Body of pancreas (tissue), 4 donors: ENCODE measurements at places on chromosomes 13 and 19. TPM values are rescaled to one million over a fixed set of nuclear protein-coding genes. Genes with fewer than 3 reads are reported as not detected.

Gene PDX1
- 25.1 TPM for total RNA-seq

Gene C13orf42
- total RNA-seq, result not detected

Gene TUBA3C
- not detected for total RNA-seq

Gene CEACAM20
- total RNA-seq, result not detected

Gene C1QTNF9B
- not detected for total RNA-seq

Gene TNNT1
- total RNA-seq, result not detected

Gene NLRP7
- not detected for total RNA-seq

DNA sequence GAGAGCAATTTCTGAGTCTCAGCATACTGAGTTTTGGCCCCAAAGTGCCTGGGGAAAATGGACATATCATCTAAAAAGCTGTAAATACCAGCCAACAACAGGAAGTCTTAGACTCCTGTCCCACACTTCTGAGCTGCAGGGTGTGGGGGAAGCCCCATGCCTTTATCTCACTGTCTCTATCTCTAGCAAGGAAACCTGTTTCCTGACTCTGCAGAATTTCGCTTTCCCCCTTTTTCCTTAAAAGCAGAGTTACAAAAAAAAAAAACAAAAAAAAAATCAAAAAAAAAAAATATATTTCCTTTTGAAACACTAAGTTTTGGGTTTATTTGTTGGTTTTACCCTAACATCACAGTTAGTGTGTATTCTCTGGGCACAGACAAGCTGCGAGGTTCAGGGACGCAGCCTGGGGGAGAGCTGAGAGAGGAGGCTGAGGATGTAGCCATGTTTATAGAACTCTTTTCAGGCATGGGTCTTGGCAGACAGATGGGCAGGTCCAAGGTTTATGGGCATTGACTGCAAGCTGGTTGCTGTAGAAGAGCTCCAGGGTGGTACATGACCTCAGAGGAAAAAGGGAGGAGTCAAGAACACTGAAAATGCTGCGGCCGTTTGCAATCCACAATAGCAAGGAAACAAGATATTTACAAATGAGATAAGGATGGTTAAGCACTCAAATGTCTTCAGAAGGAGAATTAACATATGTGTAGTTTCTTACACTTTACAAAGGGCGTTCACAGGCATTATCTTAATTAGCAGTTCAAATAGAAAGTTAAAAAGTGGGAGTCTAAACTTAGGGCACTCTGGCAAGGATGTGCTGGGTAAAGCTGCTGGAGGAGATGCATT is 4.9 kb downstream of the MBNL2 start:
- H3K4me3 ChIP-seq, result no peak overlapping the region
- H3K27me3 ChIP-seq, result no peaks in the 10 kb centered on the region
- no peaks in the 10 kb centered on the region for H3K36me3 ChIP-seq
- H3K4me1 ChIP-seq, result peaks cover 64% of the 10 kb centered on the region
- H3K27ac ChIP-seq, result peak overlapping the region; percentile 96

- no peaks in the 10 kb centered on the region for H3K27me3 ChIP-seq
- H3K36me3 ChIP-seq, result no peaks in the 10 kb centered on the region
- H3K4me1 ChIP-seq, result no peaks in the 10 kb centered on the region
- peak; percentile 46 for DNase-seq
These were observed 575.8 kb downstream of the DACH1 start for GRCh38 chr13:71290963-71291841.

DNA sequence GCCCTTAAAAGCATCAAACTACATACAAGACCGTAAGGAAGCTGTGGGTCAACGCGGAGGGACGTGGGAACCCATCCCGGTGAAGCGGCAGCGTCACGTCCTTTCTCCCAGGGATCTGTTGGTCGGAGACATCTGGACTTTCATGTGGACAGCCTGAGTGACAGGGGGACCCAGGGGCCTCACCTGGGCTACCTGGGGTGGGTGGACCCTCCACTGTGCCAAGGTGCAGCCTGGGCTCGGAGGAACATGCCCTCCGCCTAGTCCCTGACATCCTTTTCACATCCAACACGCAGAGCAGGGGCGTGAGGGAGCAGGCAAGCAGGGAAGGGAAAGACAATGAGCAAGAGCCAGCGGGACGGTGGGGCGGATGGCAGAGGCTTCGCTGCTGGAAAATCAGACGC is 13.8 kb upstream of the GARIN5A start:
- no peaks in the 10 kb centered on the region for H3K36me3 ChIP-seq
- DNase-seq, result no peak
- no peak overlapping the region for H3K27ac ChIP-seq
- no peak overlapping the region for H3K4me3 ChIP-seq
- H3K27me3 ChIP-seq, result no peaks in the 10 kb centered on the region

- H3K4me1 ChIP-seq, result no peaks in the 10 kb centered on the region
- H3K36me3 ChIP-seq, result no peaks in the 10 kb centered on the region
- DNase-seq, result no peak
- H3K27ac ChIP-seq, result no peak overlapping the region
- no peaks in the 10 kb centered on the region for H3K27me3 ChIP-seq
These were observed 147.3 kb downstream of the SLC7A1 start for GRCh38 chr13:29448174-29448573.

DNA sequence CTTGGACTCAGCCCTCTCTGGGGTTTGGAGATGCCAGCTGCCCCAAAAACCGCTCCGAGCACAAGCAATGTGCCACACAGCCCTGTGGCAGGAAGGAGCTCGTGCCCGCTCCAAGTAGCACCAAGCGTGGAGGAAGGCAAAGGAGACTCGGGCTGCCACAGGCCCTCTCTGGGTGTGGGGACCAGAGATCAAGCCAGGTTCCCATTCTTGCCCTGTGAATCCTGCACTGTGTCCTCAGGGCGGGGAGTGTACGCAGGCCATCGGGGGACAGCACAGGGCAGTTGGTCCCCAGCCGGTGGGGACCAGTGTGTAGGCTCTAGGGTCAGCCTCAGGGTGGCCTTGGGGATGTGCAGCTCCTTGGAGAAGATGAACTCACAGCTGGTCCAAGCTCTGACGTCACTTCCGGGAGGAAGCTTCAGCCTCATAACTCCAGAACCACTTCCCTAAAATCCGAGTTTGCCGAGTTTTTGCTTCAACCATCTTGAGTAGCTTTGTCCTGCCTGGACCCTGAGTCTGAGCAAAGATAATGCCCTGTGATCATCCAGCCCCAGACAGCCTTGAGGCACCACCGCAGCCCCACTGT is 9.3 kb upstream of the CPAMD8 start:
- no peak overlapping the region for H3K27ac ChIP-seq
- H3K4me3 ChIP-seq, result no peak overlapping the region
- H3K36me3 ChIP-seq, result no peaks in the 10 kb centered on the region
- no peaks in the 10 kb centered on the region for H3K4me1 ChIP-seq
- no peaks in the 10 kb centered on the region for H3K27me3 ChIP-seq

- no peaks in the 10 kb centered on the region for H3K36me3 ChIP-seq
- no peak for DNase-seq
- peaks cover 38% of the 10 kb centered on the region for H3K4me1 ChIP-seq
- H3K4me3 ChIP-seq, result no peak overlapping the region
These were observed 133.4 kb downstream of the FOXO1 start for GRCh38 chr13:40533072-40533471.

DNA sequence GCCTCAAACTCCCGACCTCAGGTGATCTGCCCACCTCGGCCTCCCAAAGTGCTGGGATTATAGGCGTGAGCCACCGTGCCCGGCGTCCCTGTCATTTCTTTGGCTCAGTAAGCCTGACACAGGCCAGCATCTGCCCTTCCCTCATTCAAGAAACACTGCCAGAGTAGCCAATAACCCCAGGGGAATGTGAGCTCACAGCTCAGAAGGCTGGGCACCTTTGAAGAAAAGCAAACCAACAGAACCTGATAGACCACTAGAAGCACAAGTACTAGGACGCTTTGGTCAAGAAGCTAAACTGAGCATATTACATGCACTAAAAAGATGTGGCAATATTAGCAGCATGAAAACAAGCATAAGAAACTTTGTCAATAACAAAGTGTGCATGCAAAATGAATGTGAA is 14.2 kb downstream of the SIGLEC5 start:
- no peaks in the 10 kb centered on the region for H3K36me3 ChIP-seq
- H3K27me3 ChIP-seq, result no peaks in the 10 kb centered on the region
- no peak overlapping the region for H3K27ac ChIP-seq

DNA sequence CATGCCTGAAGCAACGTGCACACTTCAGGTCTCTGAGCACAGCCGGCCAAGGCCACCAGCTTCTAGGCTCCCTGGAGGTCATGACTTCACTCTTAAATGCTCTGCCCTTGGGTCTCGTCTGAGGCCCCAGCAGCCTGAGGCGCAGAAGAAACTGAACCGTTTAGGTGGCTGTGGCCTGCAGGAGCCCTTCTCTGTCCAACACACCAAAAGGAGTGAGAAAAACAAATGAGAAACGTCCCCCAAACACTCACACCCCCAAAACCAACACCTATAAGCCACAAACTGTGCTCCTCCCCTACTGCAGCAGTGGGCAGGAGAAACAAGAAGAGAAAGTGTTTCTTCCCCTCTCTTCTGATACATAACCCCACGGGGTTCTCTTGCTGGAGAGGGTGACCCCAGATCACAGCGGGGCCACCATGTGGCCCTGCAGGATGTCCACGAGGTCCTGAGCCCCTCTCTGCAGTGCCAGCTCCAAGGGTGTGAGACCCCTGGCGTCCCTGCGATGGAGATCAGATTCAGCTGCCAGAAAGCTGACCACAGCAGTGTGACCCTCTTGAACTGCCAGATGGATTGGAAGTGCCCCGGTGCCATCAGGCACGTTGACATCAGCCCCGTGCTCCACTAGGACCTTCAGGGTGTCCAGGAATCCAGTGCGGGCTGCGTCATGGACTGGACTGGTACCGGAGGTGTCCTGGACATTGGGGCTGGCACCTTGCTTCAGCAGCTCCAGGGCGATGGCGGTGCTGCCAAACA is 1.0 kb upstream of the KRI1 start:
- H3K4me3 ChIP-seq, result no peak overlapping the region
- peak overlapping the region; percentile 89 for H3K27ac ChIP-seq
- H3K36me3 ChIP-seq, result no peaks in the 10 kb centered on the region

- no peak overlapping the region for H3K27ac ChIP-seq
- H3K4me1 ChIP-seq, result no peaks in the 10 kb centered on the region
- no peak overlapping the region for H3K4me3 ChIP-seq
- H3K27me3 ChIP-seq, result no peaks in the 10 kb centered on the region
These were observed 63.0 kb upstream of the TPM4 start for GRCh38 chr19:16013181-16013850.

GRCh38 chr13:30679483-30680330 is 55.6 kb upstream of the ALOX5AP start:
- no peaks in the 10 kb centered on the region for H3K27me3 ChIP-seq
- H3K27ac ChIP-seq, result no peak overlapping the region
- no peak overlapping the region for H3K4me3 ChIP-seq
- H3K4me1 ChIP-seq, result no peaks in the 10 kb centered on the region
- DNase-seq, result no peak

- no peak for DNase-seq
- no peak overlapping the region for H3K27ac ChIP-seq
- H3K4me1 ChIP-seq, result no peaks in the 10 kb centered on the region
- H3K27me3 ChIP-seq, result no peaks in the 10 kb centered on the region
- H3K4me3 ChIP-seq, result no peak overlapping the region
- no peaks in the 10 kb centered on the region for H3K36me3 ChIP-seq
These were observed 176.5 kb downstream of the SPRY2 start for GRCh38 chr13:80164462-80164861.

- no peak overlapping the region for H3K27ac ChIP-seq
- no peaks in the 10 kb centered on the region for H3K36me3 ChIP-seq
These were observed 28.9 kb downstream of the ZNF101 start for GRCh38 chr19:19697589-19697988.

GRCh38 chr13:51262501-51263211 is 40.5 kb downstream of the FAM124A start:
- H3K27me3 ChIP-seq, result no peaks in the 10 kb centered on the region
- no peaks in the 10 kb centered on the region for H3K4me1 ChIP-seq

DNA sequence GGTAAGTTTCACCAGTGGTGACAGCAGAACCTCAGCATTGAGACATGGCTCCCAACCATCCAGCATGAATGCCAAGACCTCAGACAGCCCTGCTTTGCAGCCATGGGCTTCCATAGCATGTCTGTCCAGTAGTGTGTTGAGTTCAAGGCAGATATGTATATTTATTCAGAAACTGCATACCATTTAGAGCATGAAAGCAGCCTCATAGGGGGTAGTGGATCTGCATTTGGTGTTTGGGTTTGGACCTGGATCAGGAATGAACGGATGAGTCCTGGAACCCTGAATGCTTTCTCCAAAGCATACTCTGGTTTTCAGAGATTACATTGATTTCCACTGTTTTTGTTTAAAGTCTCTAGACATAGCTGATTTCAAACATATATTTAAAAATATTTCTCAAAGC is 114.3 kb downstream of the ESD start:
- H3K36me3 ChIP-seq, result no peaks in the 10 kb centered on the region
- H3K27me3 ChIP-seq, result no peaks in the 10 kb centered on the region
- no peak overlapping the region for H3K4me3 ChIP-seq
- DNase-seq, result no peak

GRCh38 chr13:38944219-38944618 is 46.4 kb downstream of the STOML3 start:
- no peak for DNase-seq
- H3K4me3 ChIP-seq, result no peak overlapping the region
- no peaks in the 10 kb centered on the region for H3K27me3 ChIP-seq

DNA sequence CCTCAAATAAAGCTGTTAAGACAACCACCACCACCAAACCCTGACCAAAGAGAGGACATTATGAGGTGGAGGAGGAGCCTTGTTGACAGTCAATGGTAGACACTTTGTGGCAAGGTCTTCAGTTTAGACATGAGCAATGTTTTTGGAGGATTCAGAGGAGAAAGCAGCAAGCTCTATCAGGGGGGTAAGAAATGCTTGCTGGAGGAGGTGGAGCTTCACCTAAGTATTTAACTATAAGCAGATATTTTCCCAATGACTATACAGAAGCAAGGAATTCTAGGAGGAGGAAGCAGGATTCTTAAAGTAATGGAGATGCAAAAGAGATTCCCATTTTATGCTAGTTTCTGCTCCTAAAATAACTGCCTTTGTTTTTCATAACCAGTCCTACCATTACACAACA is 74.2 kb downstream of the TRPC4 start:
- H3K36me3 ChIP-seq, result no peaks in the 10 kb centered on the region
- no peak overlapping the region for H3K27ac ChIP-seq
- H3K4me3 ChIP-seq, result no peak overlapping the region
- H3K4me1 ChIP-seq, result peaks cover 4% of the 10 kb centered on the region

GRCh38 chr13:111323950-111324651 is 3.7 kb downstream of the TEX29 start:
- no peak overlapping the region for H3K27ac ChIP-seq
- H3K36me3 ChIP-seq, result no peaks in the 10 kb centered on the region
- H3K4me1 ChIP-seq, result no peaks in the 10 kb centered on the region
- H3K4me3 ChIP-seq, result no peak overlapping the region
- no peaks in the 10 kb centered on the region for H3K27me3 ChIP-seq
- DNase-seq, result no peak

DNA sequence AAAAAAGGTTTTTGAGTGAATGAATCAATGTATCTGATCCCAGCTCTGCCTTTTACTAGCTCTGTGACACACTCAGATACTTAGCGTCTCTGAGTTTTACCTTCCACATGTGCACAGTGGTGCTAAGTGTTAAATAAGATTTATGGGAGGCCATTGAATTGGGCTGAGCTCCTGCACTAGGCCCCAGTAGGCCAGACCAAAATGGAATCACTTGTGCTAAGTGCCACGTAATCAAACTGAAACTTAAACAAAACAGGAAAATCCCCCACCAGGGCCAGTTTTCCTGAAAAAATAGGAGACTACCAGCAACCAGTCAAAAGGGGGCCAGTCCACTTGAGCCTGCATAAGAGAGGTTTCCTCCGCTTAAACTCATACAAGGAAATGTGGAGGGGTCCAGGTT is 40.9 kb downstream of the GJA3 start:
- no peak overlapping the region for H3K4me3 ChIP-seq
- no peaks in the 10 kb centered on the region for H3K36me3 ChIP-seq
- peak overlapping the region; percentile 94 for H3K27ac ChIP-seq
- peaks cover 21% of the 10 kb centered on the region for H3K4me1 ChIP-seq
- no peak for DNase-seq
